Stimulated activated CD8-positive, alpha-beta memory T cell treated with anti-CD3 and anti-CD28 coated beads, Interleukin-4, amount 100 ng/mL, for 4 hours (primary cell): ENCODE measurements at places on chromosomes 6 and 20.

DNA sequence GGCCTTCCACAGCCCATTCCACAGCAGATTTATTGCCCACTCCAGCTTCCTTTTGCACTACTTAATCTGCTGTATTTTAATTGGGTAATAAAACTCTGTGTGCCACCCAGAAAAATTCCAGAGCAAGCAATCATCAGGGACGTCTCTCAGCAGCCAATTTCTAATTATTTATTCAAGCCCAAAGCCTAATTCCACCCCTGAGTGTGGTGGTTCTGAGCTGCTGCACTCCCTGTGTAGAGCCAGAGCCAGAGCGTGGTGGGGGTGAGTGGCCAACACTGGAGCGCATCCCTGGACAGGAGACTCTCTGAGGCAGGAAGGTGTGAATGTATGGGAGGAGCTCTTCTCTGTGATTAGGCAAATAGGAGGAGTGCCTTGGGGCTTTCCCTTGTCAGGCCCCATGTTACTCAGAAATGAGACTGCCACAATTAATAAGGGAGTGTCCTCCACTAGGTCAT is 66.1 kb downstream of the CD24 start:
- DNase-seq, result no peak

DNA sequence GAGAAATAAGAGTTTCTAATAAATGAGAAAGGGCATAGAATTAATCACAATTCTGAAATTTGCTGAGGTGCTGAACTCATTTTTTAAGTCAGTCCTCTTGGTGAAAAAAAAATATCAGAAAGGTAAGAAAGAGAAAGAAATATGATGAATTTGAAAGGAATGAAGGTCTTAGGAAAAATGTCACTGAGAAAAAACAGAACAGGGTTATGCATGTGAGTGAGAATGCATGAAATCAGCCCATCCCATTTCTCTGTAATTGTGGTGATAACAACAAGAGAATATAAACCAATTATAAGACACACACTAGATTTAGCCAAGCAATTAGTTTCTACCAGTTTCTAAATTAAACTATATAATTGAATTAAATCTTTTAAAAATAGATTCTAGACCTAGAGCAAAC is 138.9 kb downstream of the TBX18 start:
- no peak for DNase-seq

- no peak for DNase-seq
Observed at GRCh38 chr20:24160563-24161281, 172.1 kb upstream of the GGTLC1 start.

- no peak for DNase-seq
Observed at GRCh38 chr6:119290306-119290705, 59.3 kb downstream of the MAN1A1 start.

DNA sequence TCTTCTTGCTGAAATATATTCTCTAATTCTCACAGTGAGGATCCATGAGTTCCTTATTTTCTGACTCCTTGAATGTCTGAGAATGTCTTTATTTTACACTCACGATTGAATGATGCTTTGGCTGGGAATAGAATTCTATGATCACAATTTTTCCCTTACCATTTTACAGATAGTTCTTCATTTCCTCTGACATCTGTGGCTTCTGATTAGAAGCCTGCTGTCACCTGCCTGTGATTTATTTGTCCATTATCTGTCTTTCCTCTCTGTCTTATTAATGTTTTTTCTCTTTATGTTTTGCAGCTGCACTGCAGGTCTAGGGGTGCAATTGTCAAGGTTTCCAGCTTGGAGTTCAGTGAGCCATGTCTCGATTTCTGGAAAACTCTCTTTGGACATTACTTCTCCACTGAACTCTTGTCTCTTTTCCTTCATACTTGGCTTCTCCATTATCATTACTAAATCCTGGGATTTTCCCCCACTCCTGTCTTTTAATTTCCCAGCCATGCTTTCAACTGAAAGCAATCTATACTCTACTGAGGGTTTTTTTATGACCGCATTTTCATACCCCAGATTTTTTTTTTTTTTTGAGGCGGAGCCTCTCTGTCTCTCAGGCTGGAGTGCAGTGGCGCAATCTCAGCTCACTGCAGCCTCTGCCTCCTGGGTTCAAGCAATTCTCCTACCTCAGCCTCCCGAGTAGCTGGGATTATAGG is 121.2 kb upstream of the PRND start:
- DNase-seq, result no peak

DNA sequence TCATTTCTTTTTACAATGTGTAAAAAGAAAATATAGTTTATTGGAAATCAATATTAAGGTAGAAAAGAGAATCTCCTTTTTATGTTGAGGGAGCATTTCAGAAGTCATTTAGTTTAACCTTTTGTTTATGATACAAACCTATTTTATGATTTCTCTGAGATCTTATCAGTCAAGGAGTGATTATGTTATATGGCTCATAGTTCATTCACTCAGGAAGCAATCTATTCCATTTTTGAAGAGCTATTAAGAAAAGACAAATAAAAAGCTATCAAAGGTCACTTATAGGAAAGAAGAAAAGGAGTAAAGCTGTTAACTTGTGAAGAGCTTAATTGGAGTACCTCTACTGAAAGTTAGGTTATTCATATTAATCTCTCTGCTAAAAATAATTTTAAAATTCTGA is 526.6 kb upstream of the JAG1 start:
- no peak for DNase-seq

GRCh38 chr6:142968601-142969000 is 23.6 kb upstream of the HIVEP2 start:
- no peak for DNase-seq

- no peak for DNase-seq
Observed at GRCh38 chr6:158737710-158738615, 81.2 kb downstream of the EZR start.

DNA sequence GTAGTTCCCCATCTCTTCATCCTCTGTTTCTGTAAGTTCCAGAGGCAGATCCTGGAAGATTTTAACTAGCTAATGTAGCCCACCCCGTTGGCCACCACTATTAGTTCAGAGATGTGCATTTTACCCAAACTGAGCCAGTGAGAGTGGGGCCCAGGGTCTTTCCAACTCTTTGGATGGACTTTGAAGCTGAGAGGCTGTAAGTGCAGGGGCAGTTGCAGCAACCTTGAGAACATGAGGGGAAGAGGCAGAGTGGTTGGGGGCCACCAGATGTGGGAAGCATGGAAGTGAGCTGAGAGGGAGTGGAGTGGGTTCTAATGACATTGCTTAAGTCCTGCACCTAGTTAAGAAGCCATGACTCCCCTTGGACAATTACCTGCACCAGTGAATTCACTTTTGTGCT is 72.2 kb downstream of the CDH26 start:
- no peak for DNase-seq

DNA sequence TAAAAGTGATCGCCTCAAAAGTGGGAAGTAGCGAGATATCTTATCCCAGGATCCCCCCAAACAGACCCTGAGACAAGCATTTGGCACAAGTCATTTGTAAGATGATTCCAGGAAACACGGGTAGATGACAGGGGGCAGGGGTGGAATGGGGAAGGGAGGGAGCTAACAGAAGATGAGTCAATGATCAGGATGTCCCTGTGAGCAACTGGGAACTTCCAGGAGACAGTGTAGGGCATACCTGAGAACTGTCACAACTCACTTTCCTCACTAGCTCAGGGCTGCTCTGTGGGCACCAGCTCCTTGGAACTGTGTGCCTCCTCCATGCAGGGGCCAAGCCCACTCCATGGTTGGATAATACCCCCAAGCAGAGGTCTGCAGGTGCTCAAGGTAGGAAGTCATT is 38.5 kb upstream of the VSX1 start:
- no peak for DNase-seq

DNA sequence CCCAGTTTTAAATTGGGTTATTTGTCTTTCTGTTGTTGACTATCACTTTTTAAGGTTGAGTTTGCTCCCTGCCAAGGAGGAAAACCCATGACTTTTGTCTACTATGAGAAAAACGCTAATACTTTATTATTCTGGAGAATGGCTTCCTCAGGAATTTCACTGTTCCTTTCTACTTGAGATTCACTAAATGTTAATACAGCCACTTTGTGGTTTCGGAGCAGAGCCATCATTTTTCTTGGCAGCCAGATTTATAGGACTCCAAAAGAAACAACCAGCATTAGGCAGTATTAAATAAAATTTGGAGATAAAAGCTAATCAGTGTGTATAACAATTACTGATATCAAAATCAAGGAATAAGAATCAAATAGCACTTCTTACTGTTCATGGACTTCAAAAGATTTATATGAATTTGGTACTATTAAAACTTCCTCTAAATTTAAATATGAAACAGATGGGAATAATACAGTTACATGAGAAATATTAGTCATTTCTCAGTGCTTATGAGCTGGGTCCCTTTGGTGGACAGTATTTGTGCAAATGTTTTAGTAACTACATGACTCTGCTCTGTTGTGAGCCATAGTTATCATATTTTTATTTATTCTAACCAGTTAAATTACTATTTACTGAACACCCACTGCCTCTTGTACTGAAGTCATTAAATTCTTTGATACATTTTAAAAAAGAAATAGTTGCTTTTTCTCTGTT is 64.1 kb upstream of the FBXO30 start:
- DNase-seq, result no peak

- no peak for DNase-seq
Observed at GRCh38 chr6:86913795-86914194, 23.5 kb upstream of the HTR1E start.

DNA sequence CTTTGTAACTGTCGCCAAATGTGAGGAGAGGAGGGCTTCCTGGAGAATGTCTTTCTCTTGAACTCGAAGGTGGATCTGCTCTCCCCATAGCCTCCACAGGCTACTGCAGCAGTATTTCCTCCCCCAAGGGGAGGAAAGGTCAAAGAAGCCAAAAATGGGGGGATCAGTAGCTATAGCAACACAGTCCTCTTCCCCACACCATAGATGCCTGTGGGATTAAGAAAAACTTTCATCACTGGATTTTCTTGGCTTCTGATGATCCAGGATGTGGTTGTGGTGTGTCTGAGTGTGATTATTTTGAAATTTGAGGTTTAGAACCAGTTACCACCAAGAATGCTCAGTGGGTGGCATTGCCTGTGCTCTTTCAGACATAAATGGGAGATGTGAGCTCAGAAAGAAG is 140.1 kb upstream of the SPACA1 start:
- DNase-seq, result no peak

GRCh38 chr6:45892696-45893245 is 122.9 kb downstream of the CLIC5 start:
- no peak for DNase-seq

DNA sequence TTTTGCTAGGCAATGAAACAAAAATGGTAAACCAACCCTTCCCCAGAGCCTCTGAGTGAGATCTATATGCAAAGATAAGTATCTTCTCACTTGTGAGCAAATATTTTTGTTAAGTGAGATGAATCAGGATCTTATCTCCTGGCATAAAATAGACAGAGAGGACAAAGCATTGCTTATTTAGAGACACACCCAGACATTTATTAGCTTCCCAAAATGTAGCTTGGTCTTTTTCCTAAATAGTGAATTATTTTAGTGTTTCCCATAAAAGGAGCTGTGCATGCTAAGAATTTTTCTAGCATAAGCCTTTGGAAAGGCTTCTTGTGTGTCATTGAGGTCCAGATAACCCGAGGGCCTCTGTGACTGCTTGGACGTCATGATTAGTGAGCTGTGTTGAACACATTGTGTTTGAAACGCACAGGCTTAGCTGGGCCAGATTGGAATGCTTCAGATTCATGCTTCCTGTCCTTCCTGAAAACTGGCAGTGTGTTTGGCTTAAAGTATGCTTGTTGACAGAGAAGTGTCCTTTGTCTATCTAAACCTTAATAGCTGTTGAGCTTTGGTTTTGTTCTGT is 16.5 kb downstream of the MTHFD1L start:
- DNase-seq, result no peak

GRCh38 chr6:155770313-155770712 is 314.7 kb upstream of the NOX3 start:
- no peak for DNase-seq

DNA sequence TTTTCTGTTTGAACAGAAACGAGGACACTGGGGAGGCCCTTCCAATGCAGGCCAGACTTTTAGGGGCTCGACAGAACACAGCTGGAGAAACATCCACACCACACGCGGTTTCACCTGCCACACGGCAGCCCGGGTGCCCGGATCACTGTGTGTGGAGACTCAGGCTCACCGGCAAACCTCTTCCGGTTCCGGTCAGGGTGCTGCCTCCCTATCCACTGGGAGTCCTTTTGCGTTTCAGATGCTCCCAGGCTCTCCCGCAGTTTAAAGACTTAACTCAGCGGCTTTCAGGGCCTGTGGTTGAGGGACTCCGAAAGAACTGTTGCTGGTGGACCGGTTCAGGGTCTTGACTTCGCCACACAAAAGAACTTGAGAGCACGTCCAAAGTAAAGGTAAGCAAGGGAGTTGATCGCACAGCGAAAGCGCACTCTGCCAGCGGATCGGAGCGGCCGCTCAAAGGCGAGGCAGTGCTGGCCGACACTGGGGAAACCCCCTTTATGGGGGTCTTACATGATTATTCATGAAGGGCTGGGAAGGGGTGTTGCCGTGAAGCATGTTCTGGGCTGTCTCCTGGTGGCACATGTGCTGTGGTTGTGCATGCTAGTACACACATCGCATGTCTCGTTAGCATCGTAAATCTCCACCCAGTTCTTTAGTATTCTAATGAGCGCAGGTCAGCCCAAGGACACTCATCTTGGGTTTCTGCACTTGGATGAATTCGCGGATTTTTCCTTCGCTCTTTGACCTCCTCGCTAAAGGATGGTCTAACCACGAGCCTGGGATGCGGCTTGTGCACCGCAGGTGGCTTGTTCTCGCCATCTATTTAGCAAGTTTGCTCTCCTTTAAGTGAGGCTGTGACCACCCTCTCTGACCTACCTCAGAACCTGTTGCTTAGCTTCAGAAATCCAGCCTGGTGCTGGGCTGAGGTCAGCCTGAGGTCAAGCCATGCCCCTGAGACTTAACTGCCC is 180.3 kb downstream of the CDH26 start:
- DNase-seq, result peak; percentile 8

DNA sequence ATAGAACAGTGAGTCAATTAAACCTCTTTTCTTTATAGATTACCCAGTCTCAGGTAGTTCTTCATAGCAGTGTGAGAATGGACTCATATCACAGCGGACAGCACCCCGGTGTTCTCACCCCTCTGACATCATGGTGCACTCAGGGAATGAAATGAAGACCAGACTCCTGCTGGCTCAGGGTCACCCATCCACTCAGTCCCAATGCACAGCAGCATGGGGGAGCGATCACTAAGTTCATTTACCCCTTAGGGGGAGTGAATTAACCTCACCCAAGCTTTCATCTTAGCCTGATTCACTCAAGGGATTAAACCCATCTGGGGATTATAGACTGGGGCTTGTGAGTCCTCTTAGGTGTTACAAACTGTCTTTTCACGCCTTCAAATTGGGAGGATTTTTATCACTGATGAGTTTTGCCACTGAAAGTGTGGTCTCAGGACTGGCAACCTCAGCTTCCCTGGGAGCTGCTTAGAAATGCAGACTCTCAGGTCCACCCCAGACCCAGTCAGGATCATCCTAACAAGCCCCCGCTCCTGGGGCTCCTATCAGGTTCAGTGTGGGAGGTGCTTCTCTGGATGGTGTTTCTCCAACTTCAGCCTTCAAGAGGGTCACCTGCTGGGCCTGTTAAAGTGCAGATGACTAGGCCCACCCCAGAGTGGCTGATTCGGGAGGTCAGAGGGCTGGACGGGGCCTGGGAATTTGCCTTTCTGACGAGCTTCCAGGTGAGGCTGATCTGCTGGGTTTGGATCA is 44.3 kb upstream of the FRMD1 start:
- DNase-seq, result no peak
